Mesenchymal stem cell (in vitro differentiated cells and primary cell): ENCODE measurements at places on chromosomes 2 and 18.

- DNase-seq: no peak
- no peaks in the 10 kb centered on the region for H3K4me1 ChIP-seq
- no peak overlapping the region for H3K27ac ChIP-seq
- H3K27me3 ChIP-seq: peaks cover 11% of the 10 kb centered on the region
- no peaks in the 10 kb centered on the region for H3K36me3 ChIP-seq
- no peak overlapping the region for H3K4me3 ChIP-seq
Measured at GRCh38 chr18:13877157-13877556, 38.2 kb downstream of the MC2R start.

GRCh38 chr2:232315049-232315922, 63.3 kb upstream of the ALPP start:
- no peak overlapping the region for H3K4me3 ChIP-seq
- peaks cover 8% of the 10 kb centered on the region for H3K4me1 ChIP-seq
- H3K27me3 ChIP-seq: no peaks in the 10 kb centered on the region

GRCh38 chr2:8939486-8940114, 63.9 kb downstream of the MBOAT2 start:
- no peak for DNase-seq
- no peak overlapping the region for H3K27ac ChIP-seq
- H3K4me3 ChIP-seq: no peak overlapping the region
- H3K4me1 ChIP-seq: peaks cover 5% of the 10 kb centered on the region
- peaks cover 32% of the 10 kb centered on the region for H3K36me3 ChIP-seq

DNA sequence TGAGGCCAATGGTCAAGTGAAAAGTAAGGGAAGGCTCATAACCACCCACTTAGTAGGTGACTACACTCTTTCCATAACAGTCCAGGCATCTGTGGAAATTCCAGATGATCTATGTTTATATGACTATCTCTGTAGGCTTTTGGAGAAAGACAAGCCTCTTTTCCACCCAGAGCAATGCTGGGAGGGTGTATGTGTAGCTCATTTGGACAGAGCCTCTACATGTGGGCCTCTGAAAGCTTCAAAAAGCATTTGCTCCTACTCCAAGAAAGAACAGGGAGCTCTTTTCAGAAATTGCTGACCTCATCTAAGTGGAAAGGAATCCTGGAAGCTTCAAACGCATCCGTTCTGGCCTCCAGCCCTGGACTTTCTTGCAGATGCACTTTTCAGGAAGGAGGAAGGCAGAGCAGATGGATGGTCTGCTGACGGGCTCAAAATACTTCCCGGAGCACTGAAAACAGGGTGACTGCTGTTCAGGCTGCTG, 308.7 kb downstream of the LRATD1 start:
- H3K4me1 ChIP-seq: no peaks in the 10 kb centered on the region
- no peak for DNase-seq
- H3K27ac ChIP-seq: no peak overlapping the region

GRCh38 chr18:56217406-56217805, 421.0 kb downstream of the TXNL1 start:
- no peaks in the 10 kb centered on the region for H3K4me1 ChIP-seq
- H3K27ac ChIP-seq: no peak overlapping the region
- H3K36me3 ChIP-seq: no peaks in the 10 kb centered on the region
- no peaks in the 10 kb centered on the region for H3K27me3 ChIP-seq
- H3K4me3 ChIP-seq: no peak overlapping the region

DNA sequence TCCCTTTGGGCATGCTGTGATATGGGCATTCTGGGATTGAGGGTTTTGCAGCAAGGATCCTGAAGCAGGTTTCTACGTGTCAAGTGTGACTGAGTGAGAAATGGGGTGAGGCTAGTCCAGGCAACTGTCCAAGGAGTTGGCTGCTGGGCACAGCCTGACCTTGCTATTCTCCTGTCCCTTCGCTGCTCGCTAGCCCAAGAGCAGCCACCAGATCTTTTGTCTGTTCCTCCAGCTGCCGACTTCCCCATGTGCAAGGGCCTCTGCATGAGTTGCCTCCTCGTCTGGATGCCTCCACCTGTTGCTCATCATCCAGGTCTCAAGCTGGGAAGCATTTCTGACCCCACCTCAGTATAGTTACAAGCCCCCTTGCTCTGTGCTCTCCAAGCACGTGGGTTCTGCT, 71.1 kb downstream of the DYSF start:
- no peaks in the 10 kb centered on the region for H3K36me3 ChIP-seq

- H3K36me3 ChIP-seq: no peaks in the 10 kb centered on the region
- no peaks in the 10 kb centered on the region for H3K4me1 ChIP-seq
- no peak for DNase-seq
- no peaks in the 10 kb centered on the region for H3K27me3 ChIP-seq
- no peak overlapping the region for H3K27ac ChIP-seq
- H3K4me3 ChIP-seq: no peak overlapping the region
Measured at GRCh38 chr2:230295192-230295591, 31.8 kb upstream of the SP140L start.
